Cerebellar cortex (tissue), 1 donor: ENCODE measurements at places on chromosomes 2 and 18.

GRCh38 chr2:113114224-113114945, 13.0 kb upstream of the IL1RN start:
- no peak for DNase-seq

GRCh38 chr2:172340394-172340793, 87.0 kb upstream of the ITGA6 start:
- no peak for DNase-seq

- no peak for DNase-seq
Measured at GRCh38 chr2:119291588-119292167, 68.0 kb downstream of the STEAP3 start.

DNA sequence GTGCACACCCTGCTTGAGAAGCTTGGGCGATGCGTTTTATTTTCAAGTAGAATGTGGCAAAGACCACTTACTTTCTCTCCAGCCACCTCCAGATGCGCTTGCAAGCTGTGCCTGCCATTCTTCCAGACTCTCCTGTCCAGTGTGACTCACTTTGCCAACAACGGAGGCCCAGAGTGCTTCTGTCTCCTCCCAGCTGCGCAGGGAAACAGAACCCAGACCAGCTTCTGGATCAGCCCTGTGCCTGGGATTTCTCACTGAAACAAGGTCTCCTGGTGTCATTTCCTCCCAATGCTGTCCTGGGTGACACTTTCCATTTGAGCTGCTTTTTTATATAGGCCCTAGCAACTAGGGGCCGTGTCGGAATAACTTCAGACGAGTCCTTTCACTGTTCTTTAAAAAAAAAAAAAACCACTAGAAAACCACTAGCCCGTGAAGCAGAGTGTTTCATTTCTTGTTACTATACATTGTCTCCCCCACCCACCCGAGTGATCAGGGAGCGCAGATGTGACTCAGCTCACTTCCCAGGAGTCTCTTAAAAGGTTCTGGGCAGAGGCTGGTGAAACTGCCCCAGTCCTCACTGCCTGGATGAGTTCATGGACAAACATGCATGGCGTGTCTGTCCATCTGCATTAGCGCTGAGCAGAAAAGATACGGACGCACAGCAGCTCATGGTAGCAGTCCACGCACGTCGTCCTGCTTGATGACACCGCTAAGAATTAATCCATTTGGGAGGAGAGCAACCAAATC, 25.3 kb upstream of the RPL31 start:
- DNase-seq: no peak

- no peak for DNase-seq
Measured at GRCh38 chr2:233929352-233930022, 12.3 kb downstream of the TRPM8 start.

DNA sequence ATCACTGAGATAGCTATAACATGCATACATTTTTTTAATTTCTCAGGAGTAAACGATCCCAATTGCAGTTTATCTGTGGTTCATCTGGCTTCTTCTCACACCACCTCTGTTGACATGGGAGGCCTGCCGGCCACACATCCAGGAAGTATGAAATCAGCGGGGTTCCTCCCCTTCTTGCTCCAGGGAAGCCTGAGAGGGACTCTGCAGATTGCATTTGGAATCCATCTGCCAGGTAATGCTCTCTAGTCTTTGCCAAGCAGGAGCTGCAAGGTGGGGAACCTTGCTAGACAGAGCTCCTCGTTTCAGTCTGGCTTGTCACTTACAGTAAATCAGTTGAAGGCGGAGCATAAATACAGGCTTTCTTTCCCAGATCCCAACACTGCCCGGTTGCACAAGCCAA, 49.9 kb downstream of the SOX11 start:
- no peak for DNase-seq

DNA sequence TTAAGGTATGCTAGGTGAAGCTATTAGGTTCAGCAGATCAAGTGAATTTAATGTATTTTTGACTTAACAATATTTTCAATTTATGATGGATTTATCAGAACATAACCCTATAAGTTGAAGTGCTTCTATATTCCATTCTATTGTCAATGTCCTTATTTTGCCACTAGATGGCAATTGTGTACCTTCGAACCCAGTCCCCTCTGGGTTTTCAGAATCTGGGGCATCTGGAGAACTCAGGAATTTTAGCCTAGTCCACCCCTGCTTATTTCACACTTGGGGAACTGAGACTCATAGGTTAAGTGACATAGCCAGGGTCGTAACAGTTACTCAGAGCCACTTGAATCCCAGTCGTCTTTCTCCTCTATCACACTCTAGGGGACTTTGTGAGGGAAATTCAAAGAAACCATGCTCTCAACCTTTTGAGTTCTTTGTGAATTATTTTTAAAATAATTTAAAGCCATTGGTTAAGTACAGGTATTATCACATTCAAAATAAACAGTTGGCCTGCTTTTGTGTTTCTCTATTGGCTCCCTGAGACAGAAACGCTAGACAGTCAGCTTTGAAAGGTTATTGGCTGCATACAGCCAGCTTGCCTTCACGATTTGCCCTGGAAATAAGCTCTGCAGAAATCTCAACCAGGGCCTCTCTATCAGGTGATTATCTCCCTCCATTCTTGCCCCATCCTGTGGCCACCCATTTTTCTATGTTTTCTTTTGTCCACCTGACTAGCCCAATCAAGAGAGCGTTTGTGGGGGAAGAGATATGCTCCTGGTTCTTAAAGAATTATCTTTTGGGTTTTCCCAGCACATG, 145.0 kb downstream of the TTC27 start:
- DNase-seq: peak; percentile 52

GRCh38 chr18:24333084-24333483, 64.5 kb downstream of the OSBPL1A start:
- DNase-seq: no peak

DNA sequence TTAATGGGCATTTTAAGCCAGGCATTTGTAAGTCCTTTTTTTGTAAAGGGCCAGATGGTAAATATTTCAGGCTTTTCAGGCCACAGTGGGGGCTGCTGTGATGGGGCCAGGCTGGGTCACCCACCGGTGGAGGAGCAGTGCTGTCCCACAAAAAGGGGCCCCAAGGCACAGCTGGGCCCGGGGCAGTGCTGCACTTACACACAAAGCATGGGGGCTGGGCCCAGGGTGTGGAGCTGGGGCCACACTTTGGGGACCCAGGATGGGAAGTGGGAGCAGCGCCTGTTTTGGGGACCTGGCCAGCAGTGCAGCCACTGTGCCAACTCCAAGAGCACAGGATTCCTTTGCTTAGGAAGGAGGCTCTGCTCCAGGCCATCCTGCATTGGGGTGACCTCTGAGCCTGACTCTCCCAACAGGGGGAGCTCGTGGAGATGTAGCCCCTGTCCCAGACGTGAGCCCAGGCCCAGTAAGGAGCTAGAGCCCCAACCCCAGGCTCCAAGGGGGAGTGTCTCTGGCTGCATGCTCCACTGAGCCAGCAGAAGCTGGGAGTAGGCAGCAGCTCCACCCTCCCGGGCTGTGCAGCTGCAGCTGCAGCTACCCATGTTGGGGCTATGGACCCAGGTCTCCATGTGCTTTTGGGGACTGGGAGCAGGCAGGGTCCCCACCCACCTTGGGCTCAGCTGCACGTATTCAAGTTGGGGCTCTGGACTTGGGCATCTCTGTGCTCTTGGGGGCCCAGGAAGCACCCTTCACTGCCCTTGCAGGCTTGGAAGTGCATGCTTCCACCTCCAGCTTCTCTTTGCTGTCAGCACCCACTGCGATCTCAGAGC, 1036.5 kb upstream of the CNTNAP5 start:
- DNase-seq: no peak

- peak; percentile 60 for DNase-seq
Measured at GRCh38 chr18:72762515-72763122, 105.2 kb downstream of the NETO1 start.

GRCh38 chr2:229712136-229712535, 2.2 kb downstream of the DNER start:
- DNase-seq: peak; percentile 20

DNA sequence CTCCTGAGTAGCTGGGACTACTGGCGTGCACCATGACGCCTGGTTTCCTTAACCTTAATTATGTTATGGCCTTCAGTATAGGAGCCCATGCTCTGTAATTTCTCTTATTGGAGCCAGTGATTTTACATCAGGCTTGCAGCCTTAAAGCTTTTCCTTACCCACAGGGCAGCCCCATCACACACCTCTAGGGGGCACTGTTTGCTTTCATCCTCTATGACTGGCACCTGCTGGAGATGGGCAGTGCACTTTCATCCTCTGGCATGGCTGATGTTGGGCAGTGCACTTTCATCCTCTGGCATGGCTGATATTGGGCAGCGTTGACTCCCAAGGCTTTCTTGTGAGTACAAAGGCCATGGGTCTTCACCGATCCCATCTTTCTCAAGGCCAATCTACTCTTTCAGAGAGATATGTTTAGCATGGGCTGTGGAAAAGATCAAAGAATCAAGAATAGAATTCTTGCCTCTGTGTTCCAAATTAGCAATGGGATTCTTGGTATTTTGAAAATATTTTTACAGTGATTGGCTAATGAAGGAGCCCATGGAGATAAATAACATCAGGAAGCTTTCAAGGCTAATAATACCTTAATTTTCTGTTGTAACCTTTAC, 80.7 kb upstream of the MEX3C start:
- peak; percentile 29 for DNase-seq
